ENCODE measurements at places on chromosomes 3 and 15. TPM values are rescaled to one million over a fixed set of nuclear protein-coding genes. Genes with fewer than 3 reads are reported as not detected.

- H3K4me3 ChIP-seq: no peak overlapping the region
- peaks cover 13% of the 10 kb centered on the region for H3K27me3 ChIP-seq
- DNase-seq: no peak
- no peak overlapping the region for H3K27ac ChIP-seq
- no peaks in the 10 kb centered on the region for H3K36me3 ChIP-seq
Measured at GRCh38 chr15:61186905-61187741, 42.0 kb downstream of the RORA start.

GRCh38 chr3:124144035-124144814, 152.3 kb upstream of the ROPN1 start:
- H3K36me3 ChIP-seq: no peaks in the 10 kb centered on the region
- H3K4me3 ChIP-seq: no peak overlapping the region
- H3K4me1 ChIP-seq: no peaks in the 10 kb centered on the region
- DNase-seq: no peak
- H3K27ac ChIP-seq: no peak overlapping the region
- H3K27me3 ChIP-seq: peaks cover 13% of the 10 kb centered on the region

DNA sequence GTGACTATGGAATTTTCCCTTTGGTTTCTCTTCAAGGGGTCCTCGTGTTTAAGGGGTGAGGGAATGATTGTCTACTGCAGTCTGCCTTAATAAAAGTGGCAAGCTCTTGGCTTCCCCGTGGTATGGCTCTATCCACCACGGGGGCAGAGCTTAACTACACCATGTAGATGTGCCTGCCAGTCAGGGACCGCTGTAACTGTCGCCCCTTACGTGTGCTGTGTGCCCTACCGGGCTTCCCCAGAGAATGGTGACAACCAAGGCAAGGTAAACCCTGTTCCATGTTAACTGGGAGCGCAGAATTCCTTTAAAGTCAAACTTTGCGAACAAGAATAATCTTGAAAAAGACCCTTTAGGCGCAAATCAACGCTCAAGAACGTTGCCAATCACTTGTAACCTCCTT, 966 bp upstream of the C3orf80 start:
- peaks cover 22% of the 10 kb centered on the region for H3K4me1 ChIP-seq
- DNase-seq: no peak
- H3K4me3 ChIP-seq: peak overlapping the region; percentile 65
- peaks cover 2% of the 10 kb centered on the region for H3K36me3 ChIP-seq
- peaks cover 38% of the 10 kb centered on the region for H3K27me3 ChIP-seq
- H3K27ac ChIP-seq: no peak overlapping the region

- no peaks in the 10 kb centered on the region for H3K27me3 ChIP-seq
- H3K36me3 ChIP-seq: no peaks in the 10 kb centered on the region
- H3K4me1 ChIP-seq: no peaks in the 10 kb centered on the region
Measured at GRCh38 chr3:4996771-4997291, 17.6 kb downstream of the BHLHE40 start.

DNA sequence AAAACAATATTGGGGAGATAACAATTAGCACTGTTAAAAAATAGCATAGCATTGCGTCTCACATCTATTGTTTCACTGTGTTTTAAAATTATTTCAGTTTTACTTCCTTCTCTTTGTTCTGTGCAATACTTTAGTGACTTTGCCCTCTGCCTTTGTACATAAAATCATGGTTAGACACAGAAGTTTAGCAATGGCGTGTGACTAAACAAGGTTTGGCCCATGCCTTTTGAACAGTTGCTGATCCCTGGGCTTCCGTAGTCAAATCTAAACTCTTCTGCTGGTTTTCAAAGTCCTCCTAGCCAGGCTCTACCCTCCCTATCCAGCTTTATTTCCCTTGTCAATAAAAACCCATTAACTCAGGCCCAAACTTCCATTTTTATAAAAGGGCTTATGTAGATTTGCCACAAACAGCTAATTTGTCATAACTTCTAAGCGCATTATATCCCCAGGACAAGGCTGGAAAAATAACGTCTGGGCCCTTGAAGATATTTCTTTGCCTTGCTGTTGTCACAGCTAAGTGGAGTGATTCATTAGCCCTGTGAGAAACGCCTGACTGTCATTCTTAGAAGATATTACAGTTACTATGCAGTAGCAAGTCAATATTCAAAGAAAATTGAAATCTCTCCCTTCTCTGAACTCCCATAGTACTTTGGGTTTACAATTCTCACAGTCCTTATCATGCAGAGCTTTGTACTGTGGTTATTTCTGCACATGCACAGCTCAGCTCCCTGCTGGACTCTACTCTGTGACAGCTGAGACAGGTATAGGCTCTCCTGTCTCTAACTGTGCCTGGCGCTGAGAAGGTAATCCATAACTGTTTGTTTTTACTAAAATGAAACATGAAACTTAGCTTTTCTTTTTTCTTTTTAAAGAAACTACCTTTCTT, 123.4 kb upstream of the SLC24A5 start:
- no peaks in the 10 kb centered on the region for H3K4me1 ChIP-seq
- H3K27me3 ChIP-seq: peaks cover 1% of the 10 kb centered on the region
- no peak for DNase-seq
- no peak overlapping the region for H3K4me3 ChIP-seq
- no peaks in the 10 kb centered on the region for H3K36me3 ChIP-seq
- H3K27ac ChIP-seq: no peak overlapping the region

GRCh38 chr3:138560501-138560900, 33.6 kb downstream of the CEP70 start:
- H3K4me1 ChIP-seq: peaks cover 6% of the 10 kb centered on the region
- H3K27me3 ChIP-seq: no peaks in the 10 kb centered on the region
- DNase-seq: no peak
- no peak overlapping the region for H3K4me3 ChIP-seq
- H3K27ac ChIP-seq: no peak overlapping the region
- H3K36me3 ChIP-seq: peaks cover 42% of the 10 kb centered on the region

DNA sequence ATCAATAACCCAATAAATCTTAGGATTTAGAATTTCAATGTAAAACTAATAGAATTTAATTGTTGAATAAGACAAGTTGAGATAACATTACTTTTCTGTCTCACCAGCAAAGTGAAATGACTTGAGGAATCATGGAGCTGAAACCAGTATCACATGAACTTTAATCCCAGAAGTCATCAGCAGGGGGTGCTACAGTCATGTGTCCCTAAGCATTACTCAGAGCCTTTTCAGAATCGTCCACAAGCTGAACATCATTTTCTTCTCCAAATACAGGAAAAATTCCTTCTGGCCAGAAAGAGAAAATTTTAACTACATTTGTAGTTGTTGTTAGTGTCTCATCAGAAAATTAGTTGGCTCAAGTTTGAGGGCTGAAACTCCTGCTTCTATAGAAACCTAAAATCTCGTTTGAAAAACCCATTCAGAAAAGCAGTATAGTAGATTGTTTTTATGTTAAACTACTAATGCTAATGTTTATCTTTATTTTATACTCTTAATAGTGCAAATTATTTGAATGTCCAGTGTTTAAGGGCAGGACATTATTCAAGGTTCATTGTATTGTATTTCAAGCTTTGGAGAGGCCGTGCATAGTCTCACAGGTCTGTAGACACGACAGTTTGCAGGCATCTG, 384.1 kb downstream of the PLOD2 start:
- no peak for DNase-seq
- no peak overlapping the region for H3K4me3 ChIP-seq
- no peaks in the 10 kb centered on the region for H3K36me3 ChIP-seq
- H3K27ac ChIP-seq: no peak overlapping the region
- no peaks in the 10 kb centered on the region for H3K27me3 ChIP-seq
- H3K4me1 ChIP-seq: no peaks in the 10 kb centered on the region

- no peak overlapping the region for H3K27ac ChIP-seq
- peaks cover 4% of the 10 kb centered on the region for H3K36me3 ChIP-seq
- no peaks in the 10 kb centered on the region for H3K27me3 ChIP-seq
- peaks cover 4% of the 10 kb centered on the region for H3K4me1 ChIP-seq
- no peak overlapping the region for H3K4me3 ChIP-seq
Measured at GRCh38 chr3:67489816-67490215, 164.6 kb downstream of the SUCLG2 start.

DNA sequence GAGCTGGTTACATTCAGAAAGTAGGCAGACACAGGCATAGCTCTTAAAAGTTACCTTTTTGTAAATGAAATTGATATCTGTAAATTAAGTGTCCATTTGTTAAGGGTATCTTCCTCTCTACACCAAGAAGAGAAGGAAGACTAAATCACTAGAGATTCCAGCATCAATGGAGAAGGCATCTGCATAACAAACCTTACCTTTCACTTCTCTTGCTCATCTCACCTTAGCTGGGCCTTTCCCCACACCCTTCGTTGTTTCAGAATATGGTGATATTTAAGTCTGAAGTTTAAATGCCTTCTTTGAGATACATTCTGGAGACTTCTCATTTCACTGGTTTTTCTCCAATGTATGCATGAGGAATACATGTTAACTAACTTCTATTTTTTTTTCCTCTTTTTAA, 54.5 kb upstream of the TGFBR2 start:
- H3K27me3 ChIP-seq: no peaks in the 10 kb centered on the region
- peaks cover 14% of the 10 kb centered on the region for H3K4me1 ChIP-seq
- H3K4me3 ChIP-seq: no peak overlapping the region
- DNase-seq: no peak

- DNase-seq: no peak
- peaks cover 2% of the 10 kb centered on the region for H3K4me1 ChIP-seq
- no peaks in the 10 kb centered on the region for H3K36me3 ChIP-seq
- H3K4me3 ChIP-seq: no peak overlapping the region
- H3K27me3 ChIP-seq: peaks cover 5% of the 10 kb centered on the region
Measured at GRCh38 chr15:81504170-81504905, 130.3 kb upstream of the TMC3 start.

GRCh38 chr3:57025237-57025636, 35.2 kb upstream of the SPATA12 start:
- H3K27ac ChIP-seq: no peak overlapping the region
- no peaks in the 10 kb centered on the region for H3K36me3 ChIP-seq
- H3K4me1 ChIP-seq: no peaks in the 10 kb centered on the region
- peaks cover 1% of the 10 kb centered on the region for H3K27me3 ChIP-seq
- DNase-seq: no peak
- no peak overlapping the region for H3K4me3 ChIP-seq

DNA sequence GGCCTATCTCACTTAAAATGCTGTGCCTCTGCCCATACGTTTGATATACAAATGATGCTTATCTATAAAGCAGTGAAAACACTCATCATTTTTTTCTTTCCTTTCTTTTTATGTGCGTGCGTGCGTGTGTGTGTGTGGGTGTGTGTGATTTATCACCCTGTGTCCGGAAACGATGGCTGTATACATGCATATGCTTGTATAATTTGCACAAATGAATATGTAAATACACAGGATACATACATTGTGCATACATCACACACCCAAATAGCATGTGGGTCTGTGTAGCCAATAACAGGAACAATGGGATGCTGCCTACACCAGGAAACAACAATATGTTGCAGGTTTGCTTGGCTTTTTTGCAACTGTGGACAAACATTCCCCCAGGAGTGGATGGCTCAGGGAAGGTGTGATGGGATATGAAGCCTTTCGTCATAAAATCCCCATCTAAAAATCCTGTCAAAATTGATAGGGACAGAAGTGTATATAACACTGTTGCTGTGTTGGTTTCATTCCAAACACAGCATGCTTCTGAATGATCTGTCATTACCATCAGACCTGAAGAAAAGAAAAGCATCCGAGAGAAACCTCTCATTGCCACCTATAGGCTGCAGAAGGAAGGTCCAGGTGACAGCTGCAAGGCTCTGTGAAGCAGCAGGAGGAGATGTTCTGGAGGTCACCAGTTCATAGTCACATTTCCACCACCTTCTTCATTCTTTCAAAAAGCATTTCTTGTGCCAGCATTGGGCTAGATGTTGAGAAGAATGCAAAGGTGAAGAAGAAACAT, 503.9 kb upstream of the NR2F2 start:
- H3K4me3 ChIP-seq: no peak overlapping the region
- no peaks in the 10 kb centered on the region for H3K36me3 ChIP-seq
- DNase-seq: no peak

- peaks cover 49% of the 10 kb centered on the region for H3K4me1 ChIP-seq
- no peak for DNase-seq
- H3K4me3 ChIP-seq: no peak overlapping the region
- H3K27me3 ChIP-seq: no peaks in the 10 kb centered on the region
Measured at GRCh38 chr15:77455696-77456321, 35.1 kb downstream of the HMG20A start.

- no peak overlapping the region for H3K27ac ChIP-seq
- H3K4me3 ChIP-seq: no peak overlapping the region
- no peaks in the 10 kb centered on the region for H3K36me3 ChIP-seq
- peaks cover 10% of the 10 kb centered on the region for H3K4me1 ChIP-seq
Measured at GRCh38 chr15:43244092-43244491, 22.6 kb downstream of the TGM5 start.

DNA sequence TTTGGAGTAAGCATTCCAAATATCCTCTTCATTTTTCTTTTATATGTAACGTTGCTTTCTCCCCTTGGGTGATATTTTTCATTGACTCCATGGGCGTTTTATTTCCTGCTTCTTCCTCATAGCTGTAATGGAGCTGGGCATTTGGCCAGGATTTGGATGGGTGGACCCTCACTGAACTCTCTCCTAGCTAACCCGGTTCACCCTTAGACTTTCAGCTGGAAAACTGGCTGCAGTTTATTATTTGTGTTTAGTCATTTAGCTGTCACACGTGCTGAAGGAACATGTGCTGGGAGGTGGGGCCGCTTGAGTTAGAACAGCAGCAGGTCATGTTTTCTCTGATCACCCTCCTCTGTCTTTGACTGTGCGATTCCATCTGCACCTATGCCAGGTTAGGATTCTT, 407.6 kb downstream of the ZIC1 start:
- DNase-seq: no peak
- H3K27ac ChIP-seq: no peak overlapping the region
- no peak overlapping the region for H3K4me3 ChIP-seq
- H3K4me1 ChIP-seq: no peaks in the 10 kb centered on the region
- no peaks in the 10 kb centered on the region for H3K27me3 ChIP-seq

DNA sequence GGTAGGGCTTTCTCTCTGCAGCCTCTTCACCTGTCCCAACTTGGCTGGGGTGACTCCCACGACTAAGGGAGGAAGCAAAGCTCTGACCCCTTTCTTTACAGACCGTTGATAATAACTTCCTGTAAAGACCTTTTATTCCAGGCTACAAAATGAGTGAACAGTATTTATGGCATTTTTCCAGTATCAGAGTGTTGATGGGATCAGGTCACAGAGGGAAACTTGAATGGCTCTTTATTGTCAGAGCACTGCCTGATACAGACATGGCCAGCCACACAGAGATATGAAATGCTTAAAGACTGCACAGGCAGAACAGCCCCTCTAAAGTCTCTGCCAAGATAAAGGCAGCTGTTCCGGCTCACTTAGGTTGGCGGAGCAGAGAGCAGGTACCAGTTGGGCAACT, 1033.9 kb upstream of the NR2F2 start:
- peaks cover 70% of the 10 kb centered on the region for H3K27me3 ChIP-seq
- no peaks in the 10 kb centered on the region for H3K36me3 ChIP-seq
- peaks cover 5% of the 10 kb centered on the region for H3K4me1 ChIP-seq
- no peak for DNase-seq
- no peak overlapping the region for H3K4me3 ChIP-seq
- H3K27ac ChIP-seq: no peak overlapping the region

- no peak for DNase-seq
- H3K4me1 ChIP-seq: no peaks in the 10 kb centered on the region
- H3K27me3 ChIP-seq: no peaks in the 10 kb centered on the region
- no peak overlapping the region for H3K27ac ChIP-seq
- H3K36me3 ChIP-seq: no peaks in the 10 kb centered on the region
- H3K4me3 ChIP-seq: no peak overlapping the region
Measured at GRCh38 chr15:53247041-53247708, 457.0 kb upstream of the ONECUT1 start.

SNTN gene
- total RNA-seq: not detected

ADIPOQ gene
- total RNA-seq: not detected

All from naive thymus-derived CD8-positive, alpha-beta T cell (primary cell).